ENCODE measurements at places on chromosomes 13 and 19.

DNA sequence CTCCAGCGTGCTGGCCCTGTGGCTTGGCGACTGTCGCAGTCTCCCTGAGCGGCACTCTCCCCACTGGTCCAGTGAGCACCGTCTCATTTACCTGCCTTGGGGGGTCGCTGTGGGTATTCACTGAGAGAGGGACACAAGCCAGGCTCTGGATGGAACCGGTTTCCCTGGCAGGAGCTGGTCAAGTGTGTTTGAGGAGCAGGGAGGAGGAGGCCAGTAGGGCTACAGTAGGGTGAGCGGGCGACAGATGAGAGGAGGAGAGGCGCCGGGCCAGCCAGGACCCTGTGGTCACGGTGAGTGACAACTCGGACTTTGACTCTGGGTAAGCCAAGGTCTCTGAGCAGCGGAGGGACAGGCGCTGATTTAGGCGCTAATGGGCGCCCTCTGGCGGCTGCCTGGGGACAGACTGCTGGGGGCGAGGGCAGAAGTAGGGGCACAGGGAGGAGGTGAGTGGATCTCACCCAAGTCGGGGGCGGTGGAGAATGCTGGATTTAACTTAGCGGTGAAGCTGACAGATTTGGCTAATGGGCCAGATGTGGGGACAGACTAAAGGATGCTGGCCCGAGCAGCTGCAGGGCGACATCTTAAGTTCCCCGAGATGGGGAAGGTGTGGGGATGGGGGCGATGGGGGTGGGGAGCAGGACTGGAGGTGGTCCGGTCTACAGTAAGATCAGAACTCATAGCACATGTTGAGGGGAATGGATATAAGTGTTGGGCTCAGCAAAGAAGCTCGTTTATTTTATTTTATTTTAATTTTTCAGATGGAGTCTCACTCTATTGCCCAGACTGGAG, 4.7 kb upstream of the PRMT1 start:
- peak; percentile 88 for DNase-seq

DNA sequence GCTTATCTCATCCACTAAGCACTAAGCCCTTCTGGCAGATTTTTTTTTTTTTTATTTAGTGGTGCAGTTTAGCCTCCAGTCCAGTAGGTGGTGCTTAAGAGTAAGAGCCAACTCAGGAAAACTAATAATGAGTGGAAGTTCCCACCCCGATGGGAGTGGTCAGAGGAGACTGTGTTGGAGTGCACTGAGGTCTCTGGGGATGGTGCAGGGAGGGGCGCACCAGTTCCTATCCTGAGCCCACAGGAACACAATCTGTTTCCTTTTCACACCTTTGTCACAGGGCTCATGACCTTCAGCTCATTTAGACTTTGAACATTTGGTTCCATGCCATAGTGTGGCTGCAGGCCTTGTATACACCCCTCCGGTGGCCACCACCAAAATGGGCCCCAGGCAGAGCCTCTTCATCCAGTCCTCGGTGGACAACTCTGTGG, 367.4 kb downstream of the SPRY2 start:
- no peak for DNase-seq

GRCh38 chr19:45865269-45865948, 1.3 kb downstream of the FOXA3 start:
- no peak for DNase-seq

- no peak for DNase-seq
Observed at GRCh38 chr13:45473627-45474026, 8.9 kb downstream of the COG3 start.

- DNase-seq = no peak
Observed at GRCh38 chr13:33797622-33798021, 20.3 kb upstream of the RFC3 start.

GRCh38 chr13:95221971-95222732, 79.1 kb downstream of the ABCC4 start:
- no peak for DNase-seq

- no peak for DNase-seq
Observed at GRCh38 chr13:35524171-35524570, 47.7 kb upstream of the MAB21L1 start.

DNA sequence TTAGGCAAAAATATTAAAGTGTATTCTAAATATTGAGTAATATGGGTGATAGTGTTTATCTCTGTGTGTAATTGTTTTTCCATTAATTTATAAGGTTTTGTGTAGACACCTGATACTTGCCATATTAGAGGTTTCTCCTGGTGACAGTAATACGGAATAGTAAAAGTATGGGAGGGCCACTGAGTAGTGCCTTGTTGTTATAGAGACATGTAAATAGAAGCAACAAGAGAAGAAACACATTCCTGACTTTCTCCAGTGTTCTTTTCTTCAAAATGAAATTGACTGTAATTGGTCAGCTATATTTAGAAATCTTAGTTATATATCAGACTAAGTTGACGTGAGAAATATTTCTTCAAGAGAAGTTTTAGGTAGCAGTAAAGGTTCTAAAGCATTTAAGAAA, 18.5 kb downstream of the RNASEH2B start:
- no peak for DNase-seq

DNA sequence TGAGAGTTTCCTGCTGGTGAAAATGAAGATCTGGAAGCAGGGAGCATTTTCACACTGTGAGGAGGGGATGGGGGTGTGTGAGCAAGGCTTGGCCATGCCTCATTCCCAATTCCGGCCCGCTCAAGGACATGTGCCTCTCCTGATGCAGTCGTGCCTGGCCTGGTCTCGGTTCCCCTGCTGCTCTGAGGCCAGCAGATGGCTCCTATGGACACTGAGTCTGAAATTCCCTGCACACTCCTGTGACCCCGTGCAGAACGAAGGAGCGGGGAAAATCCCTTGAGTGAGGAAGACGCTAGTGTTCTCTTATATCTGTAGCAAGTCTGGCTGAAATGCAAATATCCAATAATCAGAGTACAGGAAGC, 363 bp upstream of the ZNF763 start:
- DNase-seq = peak; percentile 72

DNA sequence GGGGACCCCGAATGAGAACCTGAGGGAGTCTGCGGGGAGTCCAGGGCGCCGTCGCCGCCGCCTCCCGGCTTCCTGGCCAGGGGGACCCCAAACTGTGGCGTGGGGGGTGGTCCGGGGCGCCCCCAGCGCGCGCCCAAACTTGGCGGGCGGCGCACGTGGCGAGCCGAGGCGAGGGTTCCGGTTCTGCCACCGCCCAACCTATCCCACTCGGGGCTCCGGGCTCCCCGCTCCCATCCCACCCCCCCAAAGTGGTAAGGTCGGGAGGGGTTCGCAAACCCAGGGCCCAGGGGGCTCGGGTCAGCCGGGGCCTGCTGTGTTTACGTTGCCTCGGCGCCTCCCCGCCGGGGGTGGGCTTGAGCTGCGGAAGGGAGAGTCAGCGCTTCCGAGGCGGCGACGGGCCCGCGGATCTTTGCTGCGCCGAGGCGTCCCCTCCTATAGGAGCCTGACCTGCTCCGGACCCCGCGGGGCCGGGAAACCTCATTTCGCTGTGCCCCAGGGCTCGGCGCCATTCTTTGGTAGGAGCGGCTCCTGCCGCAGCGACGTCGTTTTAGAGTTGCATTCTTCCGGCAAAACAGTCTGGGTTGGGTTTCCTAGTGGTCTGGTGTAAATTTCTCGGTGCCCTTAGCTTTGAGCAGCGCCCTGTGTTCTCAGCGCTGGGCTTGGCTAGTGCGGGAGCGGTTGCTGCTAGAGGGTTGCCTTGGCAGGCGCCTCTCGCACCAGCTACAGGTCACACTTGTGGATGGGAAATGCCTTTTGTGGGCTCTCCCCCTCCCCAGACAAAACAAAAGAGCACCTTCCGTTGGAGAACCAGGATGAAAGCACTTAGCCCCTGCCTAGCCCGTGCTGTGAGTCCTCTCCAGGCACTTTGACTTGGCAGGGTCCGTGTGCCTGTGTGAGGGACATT, 1.2 kb downstream of the DAZAP1 start:
- DNase-seq = peak; percentile 84

- DNase-seq = peak; percentile 76
Observed at GRCh38 chr19:17420475-17420924, 653 bp downstream of the MVB12A start.

GRCh38 chr19:8208922-8209461, at the start of gene CERS4:
CERS4 (plus strand) TSS chr19:8209370; CDS start chr19:8251077, 41,707 bp downstream.
- DNase-seq = peak; percentile 90

GRCh38 chr13:112970552-112971287, 1.7 kb downstream of the MCF2L start:
- DNase-seq = peak; percentile 31

DNA sequence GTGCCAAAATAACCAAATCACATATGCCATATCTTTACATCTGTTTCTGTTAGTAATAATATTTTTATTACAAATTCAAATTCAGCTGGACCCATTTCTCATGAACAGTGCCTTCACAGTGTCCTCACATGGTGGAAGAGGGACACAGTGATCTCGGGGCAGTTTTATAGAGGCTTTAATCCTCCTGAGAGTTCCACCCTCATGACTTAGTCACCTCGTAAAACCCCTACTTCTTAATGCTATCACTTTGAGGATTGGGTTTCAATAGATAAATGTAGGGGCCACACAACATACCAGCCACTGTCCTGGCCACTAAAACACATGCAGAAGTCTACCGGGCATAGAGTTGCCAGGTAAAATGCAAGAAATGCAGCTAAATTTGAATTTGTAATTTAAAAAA, 201.5 kb downstream of the MYO16 start:
- no peak for DNase-seq

DNA sequence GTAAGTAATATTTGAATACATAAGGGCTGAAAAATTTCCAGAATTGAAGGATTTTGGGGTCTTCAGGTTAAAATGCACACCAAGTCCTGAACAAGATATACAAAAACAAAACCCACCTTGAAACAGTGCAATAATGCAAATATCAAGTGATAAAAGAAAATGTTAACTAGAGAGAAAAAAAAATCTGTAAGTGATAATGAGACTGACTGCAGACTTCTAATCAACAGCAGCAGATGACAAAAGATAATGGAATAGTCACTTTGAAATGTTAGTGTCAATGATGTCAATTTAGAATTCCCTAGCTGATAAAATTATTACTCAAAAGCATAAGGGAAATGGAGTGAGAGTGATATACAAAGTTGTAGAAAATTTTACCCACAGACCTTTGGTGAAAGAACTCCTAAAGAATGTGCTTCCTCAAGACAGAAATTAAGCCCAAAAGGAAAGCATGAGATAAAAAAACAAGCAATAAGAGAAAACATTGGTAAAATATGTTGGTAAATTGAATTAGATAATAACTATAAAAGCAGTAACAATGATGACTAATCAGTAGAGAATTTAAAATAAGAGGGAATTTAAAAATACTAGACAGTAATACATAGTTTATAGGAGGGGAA, 12.4 kb upstream of the DGKH start:
- no peak for DNase-seq

DNA sequence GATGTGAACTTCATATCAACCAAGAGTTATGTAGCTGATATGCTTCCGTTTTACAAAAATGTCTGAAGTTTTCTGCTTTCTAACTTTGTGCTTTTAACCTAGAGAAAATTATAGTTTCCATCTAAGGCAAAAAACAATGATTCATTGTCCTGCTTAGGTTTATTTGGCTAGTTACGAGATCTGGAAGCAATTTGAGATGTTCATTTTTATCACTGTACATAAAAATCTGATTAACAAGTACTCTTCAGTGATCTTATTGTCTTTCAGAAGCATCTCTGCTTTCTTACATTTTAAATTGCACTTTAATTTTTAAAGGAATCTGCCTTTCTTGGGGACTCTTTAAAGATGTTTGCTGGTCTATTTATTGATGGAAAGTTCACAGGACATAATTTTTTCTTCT, 188.1 kb downstream of the RFC3 start:
- DNase-seq = no peak

DNA sequence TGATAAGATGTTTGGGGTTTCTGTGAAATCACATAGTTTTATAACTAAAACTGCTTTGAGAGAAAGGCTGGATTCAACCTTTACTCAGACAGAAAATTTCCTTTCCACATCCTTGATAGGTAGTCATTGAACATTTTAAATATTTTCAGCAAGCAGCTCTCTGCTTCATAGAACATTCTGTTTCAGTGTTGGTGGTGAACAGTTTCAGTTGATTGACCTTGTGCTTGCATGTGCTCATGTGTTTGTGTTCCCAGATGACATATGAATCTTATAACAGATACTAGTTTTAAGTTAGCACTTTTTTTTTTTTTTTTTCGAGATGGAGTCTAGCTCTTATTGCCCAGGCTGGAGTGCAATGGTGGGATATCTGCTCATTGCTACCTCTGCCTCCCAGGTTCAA, 290.1 kb downstream of the HS6ST3 start:
- DNase-seq = no peak

DNA sequence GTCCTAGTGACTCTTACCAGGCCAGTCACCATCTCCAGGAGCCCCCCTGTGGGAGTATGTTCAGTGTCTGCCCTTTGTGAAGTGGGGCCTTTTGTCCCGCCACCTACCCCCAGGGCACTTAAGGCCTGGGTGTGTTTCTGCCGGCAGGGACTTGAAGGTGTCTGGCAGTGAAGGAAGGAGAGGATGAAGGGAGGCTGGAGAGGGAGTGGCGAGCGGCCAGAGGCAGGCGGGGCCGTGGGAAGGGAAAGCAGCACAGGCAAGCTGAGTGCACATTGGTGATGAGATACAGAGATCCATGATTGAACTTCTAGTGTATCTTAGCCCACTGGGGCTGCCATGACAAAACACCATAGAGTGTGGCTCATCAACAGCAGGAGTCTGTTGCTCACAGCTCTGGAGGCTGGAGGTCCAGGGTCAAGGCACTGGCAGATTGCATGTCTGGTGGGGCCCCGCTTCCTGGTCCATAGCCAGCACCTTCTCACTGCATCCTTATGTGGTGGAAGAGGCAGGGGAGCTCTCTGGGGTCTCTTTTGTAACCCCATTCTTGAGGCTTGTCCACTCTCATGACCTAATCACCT, 17.5 kb downstream of the CUL4A start:
- no peak for DNase-seq

DNA sequence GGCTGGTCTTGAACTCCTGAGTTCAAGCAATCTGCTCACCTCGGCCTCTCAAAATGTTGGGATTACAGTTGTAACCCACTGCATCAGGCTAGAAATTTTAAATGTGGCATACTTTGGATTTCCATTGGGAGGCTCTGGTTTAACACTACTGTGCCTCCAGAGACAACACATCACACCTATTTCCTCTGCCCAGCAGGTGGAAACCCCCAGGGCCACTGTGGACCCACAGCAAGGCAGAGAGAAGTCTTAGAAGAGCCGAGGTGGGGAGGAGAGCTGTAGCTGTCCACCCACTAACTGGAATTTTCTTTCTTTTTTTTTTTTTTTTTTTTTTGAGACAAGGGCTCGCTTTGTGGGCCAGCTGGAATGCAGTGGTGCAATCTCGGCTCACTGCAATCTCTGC, 39.4 kb downstream of the IER2 start:
- no peak for DNase-seq

DNA sequence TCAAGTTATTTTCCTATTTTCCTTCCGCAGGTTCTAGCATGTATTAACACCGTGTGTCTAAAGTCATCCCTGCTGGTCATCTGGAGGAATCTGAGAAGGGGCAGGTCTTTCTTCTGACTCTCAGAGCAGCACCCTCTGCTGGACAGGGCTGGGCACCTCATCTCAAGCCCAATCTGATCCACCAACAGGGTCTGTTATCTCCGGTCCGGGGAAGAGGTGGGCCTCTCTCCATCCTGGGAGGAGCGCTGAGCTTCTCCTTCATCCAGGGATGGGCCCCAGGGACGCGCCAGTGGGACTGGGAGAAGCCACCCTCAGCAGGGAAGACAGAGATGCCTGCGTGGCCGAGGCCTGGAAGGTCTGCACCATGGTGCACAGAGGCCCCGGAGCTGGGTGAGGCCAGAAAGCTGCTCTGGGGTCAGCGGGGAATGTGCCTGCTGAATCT, 26.0 kb upstream of the ZNF331 start:
- DNase-seq = peak; percentile 71

- no peak for DNase-seq
Observed at GRCh38 chr13:67140006-67140405, 90.1 kb downstream of the PCDH9 start.

Data from upper lobe of right lung (tissue), 1 donor.